ENCODE measurements at places on chromosomes 12 and 14. TPM values are rescaled to one million over a fixed set of nuclear protein-coding genes. Genes with fewer than 3 reads are reported as not detected.

GRCh38 chr12:15544589-15544988 lies 222.3 kb downstream of the PTPRO start:
- H3K4me3 ChIP-seq = no peak overlapping the region
- no peaks in the 10 kb centered on the region for H3K4me1 ChIP-seq
- no peak for DNase-seq
- no peaks in the 10 kb centered on the region for H3K36me3 ChIP-seq
- no peak overlapping the region for H3K27ac ChIP-seq

- H3K4me3 ChIP-seq = no peak overlapping the region
- no peaks in the 10 kb centered on the region for H3K36me3 ChIP-seq
- no peaks in the 10 kb centered on the region for H3K27me3 ChIP-seq
- H3K4me1 ChIP-seq = peaks cover 6% of the 10 kb centered on the region
- H3K27ac ChIP-seq = no peak overlapping the region
These were observed 57.0 kb upstream of the FOXN3 start for GRCh38 chr14:89473989-89474388.

- H3K27me3 ChIP-seq = no peaks in the 10 kb centered on the region
- H3K27ac ChIP-seq = no peak overlapping the region
- no peaks in the 10 kb centered on the region for H3K4me1 ChIP-seq
- DNase-seq = no peak
- H3K36me3 ChIP-seq = no peaks in the 10 kb centered on the region
- no peak overlapping the region for H3K4me3 ChIP-seq
These were observed 157.0 kb downstream of the FLRT2 start for GRCh38 chr14:85686908-85687307.

GRCh38 chr14:105498430-105499255 lies 7.6 kb downstream of the TEDC1 start:
- no peak overlapping the region for H3K27ac ChIP-seq
- no peaks in the 10 kb centered on the region for H3K36me3 ChIP-seq

- H3K27ac ChIP-seq = no peak overlapping the region
- no peaks in the 10 kb centered on the region for H3K36me3 ChIP-seq
- DNase-seq = no peak
- no peak overlapping the region for H3K4me3 ChIP-seq
- peaks cover 19% of the 10 kb centered on the region for H3K4me1 ChIP-seq
- H3K27me3 ChIP-seq = no peaks in the 10 kb centered on the region
These were observed 21.9 kb upstream of the PTGR2 start for GRCh38 chr14:73829526-73830431.

DNA sequence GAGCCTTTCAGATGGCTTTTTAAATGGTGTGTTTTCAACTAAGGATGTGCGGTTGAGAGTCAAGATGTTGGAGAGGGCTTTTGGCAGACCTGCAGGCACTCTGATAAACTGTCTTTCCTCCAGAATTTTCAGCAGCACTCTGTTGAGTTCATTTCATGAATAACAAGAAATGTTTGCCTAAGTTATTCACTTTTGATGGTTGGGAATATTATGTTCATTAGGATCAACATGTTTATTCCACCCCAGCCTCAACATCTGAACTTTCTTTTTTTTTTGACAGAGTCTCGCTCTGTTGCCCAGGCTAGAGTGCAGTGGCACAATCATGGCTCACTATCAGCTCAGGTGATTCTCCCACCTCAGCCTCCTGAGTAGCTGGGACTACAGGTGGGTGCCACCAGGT lies 68.4 kb downstream of the C12orf75 start:
- H3K27ac ChIP-seq = no peak overlapping the region
- no peaks in the 10 kb centered on the region for H3K36me3 ChIP-seq
- H3K4me1 ChIP-seq = no peaks in the 10 kb centered on the region

DNA sequence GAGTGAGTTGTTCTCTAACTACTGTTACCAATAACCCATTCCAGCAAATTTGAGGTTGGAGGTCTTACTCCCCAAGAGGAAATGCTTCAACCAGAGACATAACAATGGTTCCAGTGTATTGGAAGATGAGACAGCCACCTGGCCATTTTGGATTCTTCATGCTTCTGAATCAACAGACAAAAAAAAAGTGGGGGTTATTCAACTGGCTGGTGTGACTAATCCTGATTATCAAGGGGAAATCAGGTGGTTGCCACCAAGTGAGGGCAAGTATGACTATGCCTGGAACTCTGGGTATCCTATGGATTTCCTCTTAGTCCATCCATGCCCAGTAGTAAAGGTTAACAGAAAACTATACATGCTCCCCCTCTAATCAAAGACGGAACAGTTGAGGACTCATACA lies 29.9 kb upstream of the ZNF641 start:
- no peaks in the 10 kb centered on the region for H3K4me1 ChIP-seq
- no peak overlapping the region for H3K27ac ChIP-seq
- no peaks in the 10 kb centered on the region for H3K36me3 ChIP-seq
- no peak for DNase-seq
- no peak overlapping the region for H3K4me3 ChIP-seq

- H3K27me3 ChIP-seq = no peaks in the 10 kb centered on the region
- no peak for DNase-seq
- H3K4me3 ChIP-seq = no peak overlapping the region
These were observed 67.3 kb downstream of the VCPKMT start for GRCh38 chr14:50049093-50049492.

DNA sequence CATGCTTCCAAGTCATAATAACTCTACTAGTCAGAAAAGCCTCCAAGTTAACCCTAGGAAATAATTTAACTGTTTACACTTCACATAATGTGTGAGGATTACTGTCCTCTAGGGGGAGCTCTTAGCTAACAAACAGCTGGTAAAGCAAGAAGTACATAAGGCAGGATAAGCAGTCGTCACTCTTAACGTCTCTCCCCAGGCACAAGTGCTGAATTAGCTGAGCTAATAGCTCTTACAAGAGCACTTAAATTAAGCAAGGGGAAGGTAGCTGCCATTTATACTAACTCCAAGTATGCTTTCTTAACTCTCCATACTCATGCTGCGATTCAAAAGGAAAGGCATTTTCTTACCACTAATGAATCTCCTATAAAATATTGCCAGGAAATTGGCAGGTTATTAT lies 79.3 kb upstream of the TSPAN11 start:
- no peak overlapping the region for H3K27ac ChIP-seq
- no peaks in the 10 kb centered on the region for H3K27me3 ChIP-seq
- DNase-seq = no peak
- no peak overlapping the region for H3K4me3 ChIP-seq
- H3K36me3 ChIP-seq = no peaks in the 10 kb centered on the region
- H3K4me1 ChIP-seq = no peaks in the 10 kb centered on the region

GRCh38 chr14:74596741-74597450 lies 15.1 kb downstream of the LTBP2 start:
- no peaks in the 10 kb centered on the region for H3K27me3 ChIP-seq
- H3K4me3 ChIP-seq = no peak overlapping the region
- peaks cover 91% of the 10 kb centered on the region for H3K4me1 ChIP-seq
- peak; percentile 87 for DNase-seq

- peak; percentile 75 for DNase-seq
- H3K27me3 ChIP-seq = no peaks in the 10 kb centered on the region
- H3K4me1 ChIP-seq = no peaks in the 10 kb centered on the region
These were observed 13.2 kb upstream of the KLRF1 start for GRCh38 chr12:9813821-9814798.

DNA sequence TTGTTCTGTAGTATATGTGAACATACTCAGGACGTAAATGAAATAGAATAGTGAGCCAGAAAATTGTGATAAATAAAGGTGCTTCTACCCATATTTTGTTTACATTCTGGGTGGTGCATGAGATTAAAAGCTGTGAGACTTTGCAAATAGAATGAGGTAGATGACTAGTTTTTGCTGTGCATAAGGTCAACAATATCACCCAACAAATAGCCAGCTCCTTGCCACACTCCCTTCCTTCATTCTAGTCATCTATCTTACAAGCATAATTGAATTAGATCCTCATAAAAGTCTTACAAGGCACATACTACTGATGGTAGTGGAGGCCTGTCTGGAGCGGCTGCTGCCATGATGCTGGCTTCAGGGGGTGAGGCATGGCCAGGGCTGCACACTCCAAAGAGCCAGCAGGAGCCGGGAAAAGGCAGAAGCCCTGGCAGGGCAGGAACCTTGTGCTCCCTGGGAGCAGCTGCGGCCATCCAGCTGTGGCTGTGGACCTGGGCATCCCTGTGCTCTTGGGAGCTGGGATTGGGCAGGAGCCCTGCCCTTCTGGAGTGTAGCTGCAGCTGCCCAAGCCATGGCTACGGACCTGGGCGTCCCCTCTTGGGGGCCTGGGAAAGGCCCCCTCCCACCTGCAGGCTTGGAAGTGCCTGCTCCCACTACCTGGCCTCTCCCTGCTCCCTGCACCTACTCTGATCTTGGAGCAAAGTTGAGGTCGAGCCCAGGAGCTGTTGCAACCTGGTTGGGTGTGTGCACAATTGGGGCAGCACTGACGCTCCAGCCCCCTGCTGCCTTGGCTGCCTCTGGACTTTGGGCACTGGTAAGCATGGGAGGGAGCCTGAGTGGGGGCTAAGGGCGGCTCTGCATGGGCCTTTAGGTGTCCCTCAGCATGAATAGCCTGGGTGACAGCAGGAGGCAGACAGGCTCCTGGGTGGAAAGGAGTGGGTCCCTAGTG lies 112.8 kb downstream of the DACT1 start:
- no peak overlapping the region for H3K4me3 ChIP-seq
- H3K36me3 ChIP-seq = no peaks in the 10 kb centered on the region
- H3K27ac ChIP-seq = no peak overlapping the region
- DNase-seq = no peak
- H3K4me1 ChIP-seq = peaks cover 49% of the 10 kb centered on the region
- H3K27me3 ChIP-seq = no peaks in the 10 kb centered on the region

DNA sequence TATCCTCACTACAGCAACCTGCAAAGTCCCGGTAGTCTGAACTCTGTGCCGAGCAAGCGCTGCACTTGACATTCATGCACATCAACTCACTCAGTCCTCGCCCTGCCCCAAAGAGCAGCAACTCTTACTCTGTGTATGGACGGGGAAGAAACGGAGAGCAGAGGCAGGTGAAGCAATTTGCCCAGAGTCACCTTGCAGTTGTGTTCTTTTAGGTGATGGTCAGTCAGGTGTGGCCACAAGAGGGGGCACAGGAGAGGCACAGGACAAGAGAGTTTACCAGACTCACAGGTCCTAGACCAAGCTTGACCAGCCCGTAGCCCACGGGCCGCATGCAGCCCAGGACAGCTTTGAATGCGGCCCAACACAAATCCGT lies 39.1 kb downstream of the TSPAN11 start:
- no peaks in the 10 kb centered on the region for H3K4me1 ChIP-seq
- no peaks in the 10 kb centered on the region for H3K27me3 ChIP-seq
- no peaks in the 10 kb centered on the region for H3K36me3 ChIP-seq

- no peaks in the 10 kb centered on the region for H3K4me1 ChIP-seq
- no peaks in the 10 kb centered on the region for H3K27me3 ChIP-seq
- no peak overlapping the region for H3K4me3 ChIP-seq
These were observed 185.6 kb upstream of the NAV3 start for GRCh38 chr12:77644915-77645605.

DNA sequence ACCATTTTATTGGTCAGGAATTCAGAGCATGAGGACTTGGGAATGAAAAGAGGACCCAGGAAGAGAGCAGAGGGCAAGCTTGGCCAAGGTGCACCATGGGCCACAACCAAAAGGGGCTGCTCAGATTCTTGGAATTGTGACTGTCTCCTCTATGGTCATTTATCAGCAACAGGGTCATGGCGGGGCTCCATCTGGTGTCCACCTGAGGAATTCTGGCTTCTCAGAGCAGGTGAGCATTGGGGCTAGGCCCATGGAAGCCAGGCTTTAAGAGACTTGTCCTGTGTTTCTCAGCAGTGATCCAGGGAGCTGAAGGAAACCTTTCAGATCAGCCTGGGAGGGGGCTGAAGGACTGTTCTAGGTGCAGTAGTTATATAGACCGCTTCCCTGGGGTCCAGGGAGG lies 2.6 kb upstream of the RIN3 start:
- H3K27me3 ChIP-seq = no peaks in the 10 kb centered on the region
- H3K4me3 ChIP-seq = no peak overlapping the region
- H3K4me1 ChIP-seq = peaks cover 8% of the 10 kb centered on the region
- no peak for DNase-seq
- no peaks in the 10 kb centered on the region for H3K36me3 ChIP-seq

- H3K4me3 ChIP-seq = no peak overlapping the region
- peaks cover 21% of the 10 kb centered on the region for H3K36me3 ChIP-seq
- peak; percentile 59 for DNase-seq
- peaks cover 13% of the 10 kb centered on the region for H3K4me1 ChIP-seq
- no peaks in the 10 kb centered on the region for H3K27me3 ChIP-seq
These were observed 17.2 kb upstream of the ARID4A start for GRCh38 chr14:58280954-58281787.

DNA sequence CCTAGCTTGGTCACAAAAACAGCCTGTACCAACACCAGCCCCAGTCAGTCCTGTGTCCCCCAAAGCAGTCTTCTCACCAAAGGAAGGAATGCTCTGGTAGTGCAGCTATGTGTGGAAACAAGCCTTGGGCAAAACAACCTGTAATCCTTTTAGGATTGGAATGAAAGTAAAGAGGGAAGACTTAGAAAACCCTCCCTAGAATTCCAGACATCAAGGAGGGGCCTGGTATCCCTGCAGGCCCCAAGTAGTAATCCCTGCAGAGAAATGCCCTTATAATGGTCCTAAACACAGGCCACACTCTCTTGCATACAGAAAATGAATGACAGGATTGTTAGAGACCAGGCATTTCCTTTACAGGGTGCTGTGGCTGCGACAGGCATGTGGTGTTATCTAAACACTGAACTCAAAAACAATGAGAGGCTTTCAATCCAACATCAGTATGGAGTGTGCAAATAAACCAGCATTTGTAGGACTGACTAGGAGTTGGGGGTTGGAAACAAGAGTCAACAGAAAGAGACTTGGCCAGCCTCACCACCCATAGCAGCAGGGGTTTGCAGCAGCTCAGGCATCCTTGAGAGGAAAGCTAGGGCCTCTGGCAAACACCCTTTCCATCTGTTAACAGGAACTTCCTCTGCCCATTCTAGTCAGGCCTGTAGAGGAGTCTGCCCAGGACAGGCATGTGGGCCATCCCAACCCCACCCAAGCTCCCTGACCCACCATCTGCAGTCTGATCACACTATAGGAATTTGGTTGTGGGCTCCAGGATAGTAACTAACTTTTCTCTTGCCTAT lies 59.1 kb downstream of the DCAF5 start:
- peaks cover 24% of the 10 kb centered on the region for H3K4me1 ChIP-seq
- H3K27ac ChIP-seq = peak overlapping the region; percentile 70
- H3K36me3 ChIP-seq = no peaks in the 10 kb centered on the region
- H3K27me3 ChIP-seq = no peaks in the 10 kb centered on the region
- no peak for DNase-seq

GRCh38 chr14:97298736-97299135 lies 501.6 kb downstream of the VRK1 start:
- H3K4me1 ChIP-seq = no peaks in the 10 kb centered on the region
- H3K36me3 ChIP-seq = no peaks in the 10 kb centered on the region
- no peak overlapping the region for H3K4me3 ChIP-seq
- DNase-seq = no peak
- peaks cover 4% of the 10 kb centered on the region for H3K27me3 ChIP-seq

- no peak overlapping the region for H3K4me3 ChIP-seq
- no peaks in the 10 kb centered on the region for H3K36me3 ChIP-seq
- no peaks in the 10 kb centered on the region for H3K27me3 ChIP-seq
- no peak for DNase-seq
These were observed 12.5 kb downstream of the LIN7A start for GRCh38 chr12:80925237-80925636.

KRT6C gene
- not detected for total RNA-seq

AKAP3 gene
- 2.0 TPM for total RNA-seq

SERPINA4 gene
- not detected for total RNA-seq

NTN4 gene
- 11.1 TPM for total RNA-seq

NTF3 gene
- not detected for total RNA-seq

C12orf54 gene
- not detected for total RNA-seq

TPH2 gene
- total RNA-seq = not detected
